Activated T-cell treated with anti-CD3 and anti-CD28 coated beads, Interleukin-2, amount 50 U/mL, for 1 hour (primary cell): ENCODE measurements at places on chromosomes 2 and 18.

DNA sequence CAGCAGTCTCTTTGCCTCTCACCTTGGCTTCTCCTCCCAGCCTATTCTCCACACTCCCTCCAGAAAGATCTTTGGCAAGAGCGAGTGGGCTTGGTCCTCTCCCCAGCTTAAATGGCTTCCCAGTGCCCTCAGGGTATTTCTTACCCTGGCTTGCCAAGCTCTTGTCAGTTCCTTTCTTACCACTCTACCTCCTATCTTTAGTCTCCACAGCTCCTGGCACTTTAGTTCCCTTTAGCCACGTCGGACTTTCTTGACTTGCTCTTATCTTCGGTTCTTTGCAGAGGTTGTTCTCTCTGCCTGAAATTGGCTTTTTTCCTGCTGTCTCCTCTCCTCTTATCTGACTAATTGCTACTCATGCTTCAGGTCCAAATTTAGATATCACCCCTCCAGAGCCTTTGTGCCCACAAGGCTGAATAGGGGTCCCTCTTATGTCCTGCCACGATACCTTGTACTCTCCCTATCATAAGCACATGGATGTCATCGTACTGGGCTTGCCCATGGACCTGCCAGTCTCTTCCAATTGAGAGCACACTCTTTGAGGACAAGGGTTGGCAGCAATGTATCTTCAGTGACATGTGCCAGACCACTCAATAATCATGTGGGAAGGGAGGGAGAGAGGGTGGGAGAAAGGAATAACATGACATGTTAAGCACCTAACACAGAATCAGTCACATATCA is 131.7 kb upstream of the CTAGE1 start:
- DNase-seq: no peak

GRCh38 chr2:145524836-145525235 is 1004.9 kb upstream of the ZEB2 start:
- no peak for DNase-seq

- DNase-seq: no peak
Observed at GRCh38 chr2:114609801-114610200, 167.4 kb downstream of the DPP10 start.

DNA sequence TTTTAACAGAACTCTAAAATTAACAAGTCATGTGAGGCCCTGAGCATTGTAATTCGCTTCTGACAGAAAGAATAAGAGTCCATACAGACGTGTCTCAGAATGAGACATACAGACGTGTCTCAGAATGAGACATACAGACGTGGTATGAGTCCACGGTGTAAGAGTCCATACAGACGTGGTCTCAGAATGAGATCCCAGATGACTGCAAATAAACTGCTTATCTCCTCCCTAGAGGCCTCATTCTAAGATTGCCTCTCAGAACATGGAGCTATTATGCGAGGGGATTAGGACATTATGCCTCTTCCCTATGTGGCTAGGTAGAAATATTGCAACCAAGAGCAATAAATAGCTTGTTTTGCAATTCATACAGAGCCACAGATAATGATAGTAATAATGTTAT is 63.9 kb downstream of the NEB start:
- DNase-seq: no peak

DNA sequence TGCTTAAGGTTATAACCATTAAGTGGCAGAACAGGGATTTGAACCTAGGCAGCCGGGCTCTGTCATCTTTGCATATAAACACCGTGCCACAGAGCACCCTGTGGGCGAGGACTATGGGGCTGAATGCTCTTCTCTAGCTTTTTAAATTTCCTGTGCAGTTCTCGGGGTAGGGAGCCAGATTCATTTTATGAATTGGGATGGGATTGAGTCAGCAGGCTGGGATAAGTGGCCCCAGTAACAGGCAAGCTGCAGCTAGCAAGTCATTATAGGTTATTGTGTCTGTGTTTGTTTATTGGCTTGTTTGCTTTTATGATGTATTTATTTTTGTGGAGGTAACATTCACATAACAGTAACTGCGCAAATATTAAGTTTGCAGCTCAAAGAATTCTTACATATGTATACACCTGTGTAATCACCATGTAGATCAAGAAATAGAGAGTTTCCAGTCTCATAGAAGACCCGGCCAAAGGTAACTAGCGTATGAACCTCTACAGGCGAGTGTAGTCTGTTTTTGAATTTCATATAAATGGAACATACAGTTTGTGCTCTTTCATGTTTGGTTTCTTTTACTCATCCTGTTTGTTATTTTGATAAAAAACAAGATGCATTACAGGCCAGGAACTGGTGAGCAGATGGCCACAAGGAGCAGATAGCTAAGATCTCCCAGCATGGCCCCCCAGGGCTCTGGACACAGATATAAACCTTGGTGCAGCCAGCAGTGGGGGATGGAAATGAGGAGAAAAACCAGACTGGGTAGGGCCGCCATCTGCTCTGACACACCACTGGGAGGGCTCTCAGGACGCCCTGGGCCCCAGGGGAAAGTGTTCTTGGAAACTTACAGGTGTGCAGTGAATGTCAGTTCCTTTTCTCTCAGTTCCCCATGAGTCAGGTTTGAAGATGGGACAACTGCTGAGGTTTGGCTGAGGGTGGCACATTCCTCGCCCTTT is 49.2 kb upstream of the GPR155 start:
- DNase-seq: no peak
